ENCODE measurements at places on chromosomes 6 and 20.
A peak's percentile ranks its signal among the peaks of the same experiment; 100 is the strongest.

DNA sequence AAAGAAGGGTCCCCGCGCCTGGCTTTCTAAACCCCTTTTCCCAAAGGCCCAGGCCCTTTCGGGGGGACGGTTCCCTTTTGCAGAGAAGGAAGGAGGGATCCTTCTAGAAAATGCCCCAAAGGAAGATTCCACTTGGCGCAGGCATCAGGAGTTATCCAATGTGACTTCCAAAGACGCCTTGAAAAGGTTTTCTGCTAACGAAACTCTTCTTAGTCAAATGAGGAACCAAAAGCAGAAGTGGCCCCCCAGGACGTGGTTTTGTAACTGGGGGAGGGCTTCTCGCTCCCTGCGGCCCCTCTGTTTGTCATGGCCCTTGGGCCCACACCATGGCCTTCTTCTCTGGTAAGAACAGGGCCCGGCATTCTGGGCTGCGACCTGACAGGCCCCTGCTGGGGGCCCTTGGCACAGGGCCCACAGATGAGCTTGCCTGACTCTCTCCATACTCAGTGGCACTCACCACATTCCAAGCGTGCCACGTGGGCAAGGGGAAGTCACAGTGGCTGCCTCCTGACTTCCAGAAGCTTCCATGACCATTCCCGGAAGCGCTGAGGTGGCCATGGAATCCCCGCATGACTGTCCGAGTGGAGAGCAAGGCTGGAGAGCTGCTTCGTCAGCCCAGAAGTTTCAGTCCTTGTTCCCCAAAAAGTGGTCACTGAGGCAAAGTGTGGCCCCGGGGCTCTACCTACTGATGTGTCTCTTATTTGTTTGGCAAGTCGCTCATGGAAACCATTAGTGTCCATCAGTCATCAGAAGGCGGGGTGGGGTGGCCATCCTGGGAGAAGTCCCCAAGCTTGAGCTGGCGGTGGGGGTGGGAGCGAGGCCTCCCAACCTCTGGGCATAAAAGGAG is 834 bp upstream of the CTSZ start:
- DNase-seq = no peak

GRCh38 chr20:41058674-41059635 is 30.3 kb downstream of the TOP1 start:
- DNase-seq = no peak

- no peak for DNase-seq
Observed at GRCh38 chr6:42236030-42236429, 18.4 kb upstream of the MRPS10 start.

- no peak for DNase-seq
Observed at GRCh38 chr6:105091140-105091829, 88.5 kb downstream of the POPDC3 start.

DNA sequence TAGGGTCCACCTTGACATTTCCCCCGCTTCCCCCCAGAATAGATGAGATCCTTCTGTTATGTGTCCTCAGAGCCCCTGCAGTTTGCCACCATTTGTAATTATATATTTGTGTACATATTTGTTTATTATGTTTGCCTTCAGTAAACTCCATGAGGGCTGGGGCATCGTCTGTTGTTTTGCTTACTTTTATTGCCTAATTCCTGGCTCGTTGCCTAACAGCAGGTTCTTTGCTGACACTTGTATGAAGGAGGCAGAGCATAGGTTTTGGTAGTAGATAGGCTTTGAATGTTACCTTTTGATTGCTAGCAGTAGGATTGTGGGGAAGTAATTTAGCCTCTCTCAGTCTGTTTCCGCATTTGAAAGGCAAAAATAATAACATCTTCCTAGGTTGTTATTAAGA is 9.9 kb downstream of the MAP3K4 start:
- DNase-seq = no peak

DNA sequence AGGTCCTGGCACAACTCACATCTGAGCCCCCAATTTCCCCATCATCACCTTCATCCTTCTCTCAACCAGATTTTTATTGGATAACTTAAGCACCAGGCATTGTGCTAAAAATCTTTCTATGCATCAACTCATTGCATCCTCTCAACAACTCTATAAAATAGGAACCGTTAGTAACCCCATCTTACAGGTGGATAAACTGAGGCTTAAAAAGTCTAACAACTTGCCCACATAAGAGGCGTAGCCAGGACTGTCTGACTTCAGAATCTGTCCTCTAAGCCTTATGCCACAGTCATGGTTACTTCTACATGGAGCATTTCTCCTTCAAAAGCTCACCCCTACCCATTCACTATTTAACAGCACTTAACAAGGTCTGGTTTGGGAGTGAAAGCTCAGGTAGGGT is 51.1 kb downstream of the PPP1R16B start:
- DNase-seq = no peak

DNA sequence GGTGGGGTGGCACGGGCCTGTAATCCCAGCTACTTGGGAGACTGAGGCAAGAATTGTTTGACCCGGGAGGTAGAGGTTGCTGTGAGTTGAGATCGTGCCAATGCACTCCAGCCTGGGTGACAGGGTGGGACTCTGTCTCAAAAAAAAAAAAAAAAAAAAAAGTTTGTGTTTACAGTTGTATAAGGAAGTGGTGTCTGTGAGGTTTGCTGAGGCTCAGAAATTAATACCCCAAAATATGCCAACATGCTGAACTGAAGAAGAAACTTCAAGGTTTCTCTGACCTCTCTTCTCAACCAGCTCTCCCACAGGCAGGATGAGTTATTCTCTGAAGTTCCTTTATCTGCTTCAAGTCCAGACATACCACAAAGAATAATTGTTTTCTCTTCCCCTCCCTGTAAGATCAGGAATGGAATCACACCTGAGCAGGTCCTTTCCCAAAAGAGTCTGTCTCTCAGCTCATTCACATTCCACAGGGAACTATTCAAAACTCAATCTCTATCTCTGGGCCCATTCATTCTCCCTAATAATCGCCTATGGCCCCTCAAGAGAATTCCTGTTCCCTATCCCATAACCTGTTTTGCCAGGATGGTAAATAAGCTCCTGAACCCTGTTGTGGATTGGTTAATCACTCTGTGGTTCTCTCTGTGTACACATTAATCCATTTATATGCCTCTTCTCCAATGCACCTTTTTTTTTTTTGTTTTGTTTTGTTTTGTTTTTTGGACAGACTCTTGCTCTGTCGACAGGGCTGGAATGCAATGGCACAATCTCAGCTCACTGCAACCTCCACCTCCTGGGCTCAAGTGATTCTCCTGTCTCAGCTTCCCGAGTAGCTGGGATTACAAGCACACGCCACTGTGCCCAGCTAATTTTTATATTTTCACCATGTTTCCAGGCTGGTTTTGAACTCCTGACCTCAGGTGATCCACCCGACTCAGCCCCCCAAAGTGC is 17.4 kb upstream of the KIFC1 start:
- no peak for DNase-seq

- DNase-seq = no peak
Observed at GRCh38 chr6:42137194-42137753, 5.1 kb downstream of the C6orf132 start.

- DNase-seq = no peak
Observed at GRCh38 chr6:4858194-4859015, 82.2 kb downstream of the CDYL start.

GRCh38 chr20:3783511-3784195 is 2.4 kb upstream of the SPEF1 start:
- no peak for DNase-seq

GRCh38 chr20:24468401-24469115 is 871 bp upstream of the SYNDIG1 start:
- DNase-seq = no peak

GRCh38 chr6:100344761-100345160 is 120.0 kb downstream of the SIM1 start:
- no peak for DNase-seq

DNA sequence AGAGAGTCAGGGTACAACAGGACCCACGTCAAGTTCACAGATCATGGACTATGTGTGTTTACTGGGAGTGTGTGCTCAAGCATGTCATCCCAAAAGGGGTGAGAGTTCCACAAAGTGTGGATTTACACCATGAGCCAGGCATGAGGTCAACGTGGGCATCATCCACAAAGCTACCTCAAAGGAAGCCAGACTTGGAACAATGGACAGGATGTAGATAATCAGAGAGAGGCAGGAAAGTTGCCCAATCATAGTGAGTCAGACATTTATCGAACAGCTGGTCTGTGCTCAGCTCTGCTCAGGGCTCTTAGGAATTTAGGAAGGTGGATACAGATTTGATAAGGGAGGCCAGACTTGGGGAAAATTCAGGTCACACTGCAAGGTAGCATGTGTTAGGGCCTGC is 317.2 kb upstream of the CDYL start:
- no peak for DNase-seq

GRCh38 chr6:42352856-42353564 is 98.7 kb downstream of the TRERF1 start:
- no peak for DNase-seq

- DNase-seq = no peak
Observed at GRCh38 chr6:24569811-24570210, 75.0 kb downstream of the ALDH5A1 start.

DNA sequence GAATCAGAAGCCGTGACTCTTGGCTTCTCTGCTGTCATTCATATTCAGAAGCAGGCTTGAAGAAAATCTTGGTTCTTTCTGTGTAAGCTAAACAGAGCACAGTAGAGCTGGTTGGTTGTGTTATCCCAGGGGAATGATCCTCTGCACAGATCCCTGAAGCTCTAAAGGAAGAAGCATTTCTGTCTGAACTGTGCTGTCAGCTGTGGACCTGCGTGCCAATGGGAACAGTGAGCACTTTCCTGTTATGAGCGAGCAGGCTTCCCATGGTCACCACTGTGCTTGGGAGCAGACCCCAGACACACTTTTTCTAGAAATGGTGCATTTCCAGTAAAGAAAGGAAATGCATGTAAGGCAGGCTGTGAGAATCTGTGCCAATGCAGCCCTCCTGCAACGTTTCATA is 490.2 kb downstream of the EPM2A start:
- no peak for DNase-seq

- DNase-seq = no peak
Observed at GRCh38 chr6:40383348-40384115, 203.6 kb downstream of the LRFN2 start.

- DNase-seq = no peak
Observed at GRCh38 chr6:98343004-98343403, 491.4 kb upstream of the POU3F2 start.

DNA sequence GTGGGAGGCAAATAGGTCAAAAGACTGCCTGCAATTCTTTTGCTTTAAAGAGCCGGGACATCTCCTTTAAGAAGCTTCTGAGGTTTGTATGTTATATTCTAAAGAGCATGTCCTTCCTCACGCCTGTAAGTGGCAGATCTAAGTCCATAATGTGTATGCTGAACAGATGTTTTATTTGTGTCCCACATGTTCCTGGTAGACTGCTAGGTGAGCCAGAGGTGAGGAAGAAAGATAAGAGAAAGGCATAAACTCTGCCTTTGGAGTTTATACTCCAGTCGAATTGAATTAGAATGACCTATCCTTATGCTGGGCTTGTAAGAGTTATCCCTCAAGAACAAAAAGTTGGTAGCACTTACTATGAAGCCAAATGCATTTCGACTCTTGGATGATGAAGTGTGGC is 27.2 kb upstream of the ADGRG6 start:
- no peak for DNase-seq

GRCh38 chr6:91415031-91415605 is 828.2 kb upstream of the MAP3K7 start:
- no peak for DNase-seq

DNA sequence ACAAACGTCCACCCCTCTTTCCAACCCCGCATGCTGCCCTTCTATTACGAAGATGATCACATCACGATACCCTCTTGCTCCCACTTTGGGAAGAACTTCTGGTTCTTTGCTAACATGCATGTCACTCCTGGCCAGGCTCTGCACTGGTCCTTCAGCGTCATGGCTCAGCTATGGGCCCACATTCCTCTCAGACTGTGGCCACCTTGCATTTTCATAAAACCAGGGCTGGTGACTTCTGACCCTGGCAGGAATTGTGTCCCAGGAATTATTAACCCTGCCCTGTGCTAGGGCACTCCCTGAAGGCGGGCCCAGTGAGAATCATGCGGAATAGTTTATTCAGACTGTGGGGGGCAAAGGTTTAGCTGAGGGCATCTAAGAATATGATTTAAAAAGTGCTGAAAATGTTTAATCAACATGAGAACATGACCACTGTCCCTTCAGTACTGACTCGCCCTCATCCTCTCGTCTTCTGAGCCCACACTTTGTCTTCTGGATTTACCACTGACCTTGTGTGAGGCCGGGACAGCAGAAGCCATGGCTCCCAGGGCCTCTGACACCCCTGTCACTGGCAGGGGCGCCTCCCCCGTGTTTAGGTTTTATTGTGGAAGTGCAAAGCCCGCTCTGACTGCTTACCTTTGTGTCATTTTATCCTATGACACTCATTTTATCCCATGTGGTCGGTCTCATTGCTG is 38.1 kb upstream of the THBS2 start:
- no peak for DNase-seq

GRCh38 chr6:131555992-131556391 is 17.0 kb upstream of the ARG1 start:
- peak; percentile 11 for DNase-seq

DNA sequence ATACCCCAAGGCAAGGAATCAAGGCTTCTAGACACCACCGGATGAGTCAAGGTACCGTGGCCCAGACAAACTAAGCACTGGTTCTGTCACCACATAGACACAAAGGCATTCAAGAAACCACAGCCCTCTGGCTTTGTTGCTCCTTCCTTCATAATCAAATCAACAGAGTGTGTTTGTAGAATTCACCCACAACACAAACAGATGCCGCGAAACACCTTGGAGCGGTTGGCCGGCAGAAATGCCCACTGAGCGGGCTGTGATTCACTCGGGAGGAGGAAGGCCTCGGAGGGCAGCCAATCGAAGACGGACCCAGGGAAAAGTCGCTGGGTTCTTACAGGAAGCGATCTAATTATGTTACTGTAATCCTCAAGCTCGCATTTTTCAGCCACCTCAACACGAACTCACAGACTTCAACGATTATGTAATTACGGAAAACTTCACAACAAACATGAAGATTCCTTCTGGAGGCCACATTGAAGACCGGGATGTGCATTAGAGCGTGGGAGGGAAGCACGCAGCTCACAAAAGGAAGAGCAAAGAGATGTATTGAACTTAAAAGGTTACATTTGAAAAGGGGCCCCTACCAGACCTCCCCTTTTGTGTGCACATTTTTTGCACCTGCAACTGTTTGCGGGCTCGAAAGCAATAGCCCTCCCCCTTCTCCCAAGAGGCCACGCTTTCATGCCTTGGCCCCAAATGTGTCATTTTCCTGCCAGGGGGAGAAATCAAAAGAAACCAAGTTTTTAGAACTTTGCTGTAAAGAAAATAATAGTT is 184.7 kb upstream of the PREP start:
- no peak for DNase-seq

GRCh38 chr6:28393912-28394662 is 5.5 kb downstream of the ZSCAN12 start:
- peak; percentile 18 for DNase-seq

DNA sequence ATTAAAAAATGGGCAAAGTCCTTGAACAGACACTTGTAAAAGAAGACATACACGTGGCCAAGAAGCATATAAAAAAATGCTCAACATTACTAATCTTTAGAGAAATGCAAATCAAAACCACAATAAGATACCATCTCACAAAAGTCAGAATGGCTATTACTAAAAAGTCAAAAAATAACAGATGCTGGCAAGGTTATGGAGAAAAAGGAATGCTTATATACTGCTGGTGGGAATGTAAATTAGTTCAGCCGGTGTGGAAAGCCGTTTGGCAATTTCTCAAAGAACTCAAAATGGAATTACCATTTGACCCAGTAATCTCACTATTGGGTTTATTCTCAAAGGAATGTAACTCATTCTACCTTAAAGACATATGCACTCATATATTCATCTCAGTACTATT is 166.6 kb downstream of the KHDC1L start:
- DNase-seq = no peak

- DNase-seq = no peak
Observed at GRCh38 chr6:31287619-31288018, 15.7 kb upstream of the HLA-C start.

- DNase-seq = no peak
Observed at GRCh38 chr6:169118346-169118830, 135.3 kb downstream of the THBS2 start.

Measured in lung (tissue), 17 donors.